Astrocyte of the spinal cord (primary cell): ENCODE measurements at places on chromosomes 2 and 18.

DNA sequence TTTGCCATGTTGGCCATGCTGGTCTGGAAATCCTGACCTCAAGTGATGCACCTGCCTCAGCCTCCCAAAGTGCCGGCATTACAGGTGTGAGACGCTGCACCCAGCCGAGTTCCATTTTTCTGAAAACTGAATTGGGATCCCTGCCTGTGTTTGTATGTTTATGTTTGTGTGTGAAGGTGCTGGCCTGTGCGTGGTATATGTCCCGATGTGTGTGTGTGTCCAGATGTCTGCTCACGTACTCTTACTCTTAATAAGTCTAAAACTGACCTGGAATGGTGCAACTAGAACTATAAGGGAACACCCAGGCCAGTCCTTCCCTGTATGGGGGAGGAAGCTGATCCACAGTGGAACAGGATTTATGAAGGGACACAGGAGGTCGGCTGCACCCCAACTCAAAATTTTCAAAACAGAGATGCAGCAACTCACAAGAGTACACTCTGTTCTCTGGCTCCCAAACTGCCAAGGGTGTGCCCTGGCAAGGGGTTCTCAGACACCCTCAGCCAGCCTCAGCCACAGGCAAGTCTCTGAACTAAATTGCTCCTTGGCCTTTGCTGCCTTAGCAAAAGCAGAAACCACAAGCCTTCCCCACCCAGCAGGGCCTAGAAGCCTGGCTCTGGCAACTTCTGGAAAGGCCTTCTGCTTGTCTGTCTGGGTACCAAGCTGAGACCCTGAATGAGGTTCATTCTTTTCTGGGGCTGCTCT lies 36.5 kb downstream of the RHOB start:
- DNase-seq, result no peak

GRCh38 chr2:238938003-238938400 lies 90.1 kb downstream of the TWIST2 start:
- no peak for DNase-seq

DNA sequence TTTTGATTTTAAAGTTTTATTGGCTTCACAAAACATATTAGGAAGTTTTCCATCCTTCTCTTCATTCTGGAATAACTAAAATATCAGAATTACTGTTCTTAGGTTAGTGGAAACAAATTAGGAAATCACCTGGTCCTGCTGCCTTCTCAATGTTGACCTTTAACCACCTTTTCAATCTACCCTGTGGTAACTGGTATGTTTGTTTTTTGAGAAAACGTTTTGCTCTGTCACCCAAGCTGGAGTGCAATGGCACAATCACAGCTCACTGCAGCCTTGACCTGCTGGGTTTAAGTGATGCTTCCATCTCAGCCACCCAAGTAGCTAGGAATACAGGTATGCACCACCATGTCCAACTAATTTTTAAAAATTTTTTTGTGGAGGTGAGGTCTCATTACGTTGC lies 28.4 kb downstream of the ACYP2 start:
- DNase-seq, result no peak

- no peak for DNase-seq
Observed at GRCh38 chr2:235636546-235636945, 142.7 kb downstream of the AGAP1 start.

GRCh38 chr2:24820598-24821432 lies 27.6 kb downstream of the CENPO start:
- no peak for DNase-seq

DNA sequence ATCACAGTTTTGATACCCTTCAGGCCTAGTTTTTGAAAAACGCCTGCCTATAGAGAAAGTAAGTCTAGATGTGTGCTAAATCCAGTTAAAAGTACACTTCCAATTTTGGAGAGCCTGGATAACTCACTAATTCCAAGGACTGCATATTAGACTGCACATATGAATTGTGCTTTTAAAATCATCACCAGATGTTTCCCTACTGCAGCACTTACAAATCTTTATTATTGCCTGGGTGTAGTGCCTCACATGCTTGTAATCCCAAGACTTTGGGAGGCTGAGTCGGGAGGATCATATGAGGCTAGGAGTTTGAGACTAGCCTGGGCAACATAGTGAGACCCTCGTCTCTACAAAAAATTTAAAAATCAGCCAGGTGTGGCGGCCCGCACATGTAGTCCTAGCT lies 35.9 kb upstream of the HTR2B start:
- DNase-seq, result no peak
